ENCODE measurements at places on chromosomes 5 and 9.

GRCh38 chr5:133421394-133421793 is 190.9 kb downstream of the FSTL4 start:
- DNase-seq = peak; percentile 13

DNA sequence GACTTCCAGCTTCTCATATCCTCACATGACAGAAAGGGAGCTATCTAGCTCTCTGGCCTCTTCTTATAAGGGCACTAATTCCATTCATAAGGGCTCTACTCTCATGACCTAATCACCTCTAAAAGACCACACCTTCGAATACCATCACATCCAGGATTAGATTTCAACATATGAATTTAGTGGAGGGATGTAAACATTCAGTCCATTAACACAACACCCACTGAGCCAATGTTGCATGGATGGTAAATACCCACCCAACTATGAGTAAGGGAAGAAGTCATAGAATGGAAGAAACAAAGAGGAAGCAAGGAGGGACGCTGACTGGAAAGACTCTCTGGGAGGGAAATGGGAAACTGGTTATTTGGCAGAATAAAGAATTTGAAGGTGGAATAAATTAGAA is 112.6 kb upstream of the CCDC112 start:
- DNase-seq = no peak

GRCh38 chr5:74042959-74043358 is 417.0 kb downstream of the ARHGEF28 start:
- DNase-seq = no peak

GRCh38 chr5:92401-93220 is 643 bp downstream of the PLEKHG4B start:
- no peak for DNase-seq

GRCh38 chr5:137320056-137321045 is 178.8 kb downstream of the SPOCK1 start:
- peak; percentile 6 for DNase-seq

GRCh38 chr5:154465169-154465568 is 12.9 kb downstream of the HAND1 start:
- DNase-seq = no peak

GRCh38 chr5:42960506-42960905 is 79.6 kb downstream of the ANXA2R start:
- no peak for DNase-seq

- no peak for DNase-seq
Observed at GRCh38 chr5:120988941-120989340, 524.8 kb downstream of the PRR16 start.

- DNase-seq = no peak
Observed at GRCh38 chr9:35203528-35203927, 41.7 kb downstream of the UNC13B start.

DNA sequence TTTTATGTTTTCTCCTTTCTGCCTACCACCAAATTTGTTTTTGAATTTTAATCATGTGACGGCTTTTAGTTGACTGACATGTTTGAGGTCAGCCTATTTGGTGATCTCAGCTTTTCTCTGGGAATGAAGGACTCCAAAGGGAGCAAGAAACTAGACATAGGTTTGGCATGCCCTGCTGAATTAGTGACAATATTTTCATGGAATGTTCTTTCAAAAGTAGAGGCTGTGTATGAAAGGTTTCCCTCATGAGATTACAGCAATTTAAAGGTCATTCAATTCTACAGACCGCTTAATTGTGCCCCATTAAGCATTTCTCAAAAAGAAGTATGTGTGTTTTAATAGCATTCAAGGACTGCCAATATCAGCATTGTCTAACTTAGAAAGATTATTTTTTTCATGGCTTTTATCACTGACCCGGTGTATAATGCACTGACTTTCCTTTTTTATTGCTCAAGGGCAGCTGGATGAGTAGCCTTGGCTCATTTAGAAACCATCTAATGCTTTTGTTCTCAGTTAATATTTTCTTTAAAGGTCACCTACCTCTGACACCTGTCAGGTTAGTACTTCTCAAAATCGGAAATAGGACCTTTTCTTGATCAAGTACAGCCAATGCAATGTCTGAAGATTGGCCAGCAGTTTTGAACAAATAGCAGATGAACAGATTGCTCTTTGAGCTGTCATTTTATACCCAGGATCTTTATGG is 8.1 kb upstream of the MLLT3 start:
- no peak for DNase-seq

GRCh38 chr5:56580864-56581263 is 234.5 kb upstream of the MAP3K1 start:
- no peak for DNase-seq

DNA sequence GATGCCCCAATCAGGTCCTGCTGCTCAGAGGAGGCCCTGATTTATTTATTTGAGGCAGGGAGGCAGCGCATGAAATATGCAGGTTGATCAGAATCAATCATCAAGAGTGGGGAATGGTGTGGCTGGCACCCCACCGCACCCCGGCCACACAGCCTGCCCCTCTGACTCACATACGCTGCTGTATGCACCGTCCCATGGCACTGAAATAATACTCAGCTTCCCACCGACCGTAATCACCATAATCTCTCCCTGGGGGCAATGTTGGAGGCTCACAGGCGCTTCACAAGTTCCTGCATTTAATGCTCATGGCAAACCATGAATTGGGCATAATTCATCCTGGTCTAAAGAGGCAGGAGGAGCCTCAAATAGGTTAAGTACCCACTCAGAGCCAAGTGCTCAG is 141.2 kb upstream of the TBC1D2 start:
- DNase-seq = no peak

- no peak for DNase-seq
Observed at GRCh38 chr5:125006011-125006685, 259.7 kb upstream of the ZNF608 start.

- DNase-seq = no peak
Observed at GRCh38 chr5:78544561-78545201, 103.9 kb downstream of the LHFPL2 start.

DNA sequence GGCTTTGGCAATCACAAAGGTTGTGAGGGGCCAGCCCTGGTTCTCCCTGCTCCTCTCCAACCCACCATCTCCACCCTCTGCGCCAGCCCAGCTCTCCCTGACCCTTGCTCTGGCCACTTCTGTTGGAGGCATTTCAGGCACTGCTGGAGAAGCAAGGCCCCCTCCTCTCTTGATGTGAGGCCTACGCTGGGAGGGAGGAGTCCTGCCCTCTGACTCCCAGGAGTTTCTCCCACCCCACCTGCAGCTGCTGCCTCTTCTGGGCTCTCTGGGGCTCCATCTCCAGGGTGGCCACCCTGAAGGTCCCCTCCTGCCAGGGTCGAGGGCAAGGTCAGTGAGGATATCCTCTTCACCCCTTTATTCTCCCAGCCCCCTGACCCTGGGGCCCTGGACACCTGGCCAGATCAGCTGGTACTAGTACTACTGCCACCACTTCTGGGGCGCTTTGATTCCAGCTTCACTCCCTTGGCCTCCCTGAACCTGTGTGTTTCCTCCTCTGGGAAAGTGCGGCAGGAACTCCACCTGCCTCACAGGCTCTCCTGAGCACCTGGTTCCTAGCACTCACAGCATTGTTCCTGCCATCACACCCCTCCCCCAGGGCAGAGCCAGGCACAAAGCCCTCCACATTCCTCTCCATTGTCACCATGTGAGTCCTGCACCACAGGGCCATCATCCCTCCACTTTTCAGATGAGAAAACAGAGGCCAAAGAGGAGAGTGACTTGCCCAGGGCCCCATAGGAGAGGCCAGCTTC is 23.8 kb upstream of the TDRD7 start:
- no peak for DNase-seq

DNA sequence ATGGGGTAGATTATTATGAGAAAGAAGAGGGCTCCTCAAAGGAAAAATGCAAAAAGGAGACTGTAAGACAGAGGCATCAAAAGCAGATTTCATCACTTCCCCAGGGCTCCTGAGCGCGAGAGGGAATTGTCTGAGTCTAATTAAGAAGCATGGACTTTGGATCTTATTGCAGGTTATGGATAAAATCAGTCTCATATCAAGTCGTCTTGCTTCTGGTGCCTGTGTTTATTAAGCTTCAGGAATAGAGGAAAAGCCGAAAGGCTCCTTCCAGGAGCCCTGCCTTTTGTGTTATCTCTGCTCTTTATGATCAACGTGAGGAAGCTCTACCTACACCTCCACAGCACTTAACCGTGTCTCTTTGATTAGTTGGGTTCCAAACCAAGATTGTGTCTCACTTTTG is 25.0 kb upstream of the SEMA5A start:
- DNase-seq = no peak

DNA sequence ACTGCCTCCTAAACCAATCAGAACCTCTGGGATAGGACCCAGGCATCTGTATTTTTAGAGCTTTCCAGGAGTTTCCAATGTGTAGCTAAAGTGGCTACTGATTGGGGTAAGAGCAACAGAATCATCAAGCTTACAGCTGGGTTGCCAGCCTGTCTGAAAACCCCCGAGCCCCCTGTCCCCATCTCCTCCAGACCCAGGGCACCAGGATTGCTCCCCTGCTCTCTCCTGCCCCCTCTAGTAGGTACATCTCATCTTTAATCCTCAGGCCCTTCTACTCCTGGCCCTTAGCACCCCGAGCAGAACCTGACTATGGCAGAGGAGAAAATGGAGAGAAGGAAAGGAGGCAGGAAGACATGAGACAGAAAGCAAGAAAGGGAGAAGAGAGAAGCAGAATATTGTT is 204.9 kb downstream of the GABBR2 start:
- no peak for DNase-seq

DNA sequence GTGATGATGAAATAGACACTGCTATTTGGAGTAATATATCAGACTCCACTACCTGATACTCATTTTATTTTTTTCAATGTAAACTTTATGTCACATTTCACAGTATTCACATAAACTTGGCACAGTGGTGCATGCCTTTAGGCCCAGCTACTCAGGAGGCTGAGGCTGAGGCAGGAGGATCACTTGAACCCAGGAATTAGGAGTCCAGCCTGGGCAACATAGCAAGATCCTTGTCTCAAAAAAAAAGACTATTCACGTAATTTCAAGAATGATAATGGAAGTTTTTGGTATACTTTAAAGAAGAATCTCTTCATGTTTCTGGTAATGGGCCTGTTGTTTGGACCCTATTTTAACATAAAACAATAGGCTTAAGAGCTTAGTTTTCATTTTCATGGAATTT is 47.4 kb downstream of the SLC25A51 start:
- no peak for DNase-seq

GRCh38 chr9:97703437-97704344 is 6.6 kb upstream of the XPA start:
- DNase-seq = peak; percentile 25

GRCh38 chr9:23820451-23821374 is 5.3 kb downstream of the ELAVL2 start:
- DNase-seq = peak; percentile 0

DNA sequence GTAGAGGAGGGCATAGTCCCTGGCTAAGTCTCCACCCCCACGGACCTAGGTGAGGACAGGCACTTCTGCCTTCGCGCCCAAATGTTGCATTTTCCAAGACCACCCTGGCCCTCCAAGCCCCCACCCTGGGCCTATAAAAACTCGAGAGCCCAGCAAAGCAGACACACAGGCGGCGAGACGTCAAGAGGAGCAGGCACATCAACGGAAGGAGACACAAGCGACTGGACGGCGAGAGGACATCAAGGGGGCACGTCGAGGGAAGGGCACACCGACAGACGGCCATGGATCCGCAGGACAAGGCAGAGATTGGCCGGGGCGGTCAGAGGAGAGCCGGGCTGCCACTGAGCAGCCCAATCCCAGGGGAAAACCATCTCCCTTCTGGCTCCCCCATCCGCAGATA is 348.0 kb downstream of the MTRR start:
- no peak for DNase-seq

DNA sequence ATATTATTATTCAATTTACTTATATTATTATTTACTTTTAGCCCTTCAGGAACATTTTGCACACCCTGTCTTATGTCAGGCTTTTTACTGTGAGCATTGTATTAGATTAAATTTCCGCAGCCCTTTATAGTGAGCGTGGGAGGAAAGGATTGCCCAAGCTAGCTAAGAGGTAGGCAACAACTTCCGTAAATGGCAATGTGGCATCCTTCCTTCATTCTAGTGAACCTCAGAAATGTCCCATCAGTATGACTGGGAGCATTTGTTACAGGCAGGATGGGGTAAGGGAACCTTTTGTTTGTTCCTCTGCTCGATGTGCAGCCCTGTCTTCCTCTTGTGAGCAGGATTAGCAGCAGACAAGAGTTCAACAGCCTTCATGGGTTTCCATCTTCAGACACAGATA is 6.2 kb upstream of the CD180 start:
- DNase-seq = no peak

DNA sequence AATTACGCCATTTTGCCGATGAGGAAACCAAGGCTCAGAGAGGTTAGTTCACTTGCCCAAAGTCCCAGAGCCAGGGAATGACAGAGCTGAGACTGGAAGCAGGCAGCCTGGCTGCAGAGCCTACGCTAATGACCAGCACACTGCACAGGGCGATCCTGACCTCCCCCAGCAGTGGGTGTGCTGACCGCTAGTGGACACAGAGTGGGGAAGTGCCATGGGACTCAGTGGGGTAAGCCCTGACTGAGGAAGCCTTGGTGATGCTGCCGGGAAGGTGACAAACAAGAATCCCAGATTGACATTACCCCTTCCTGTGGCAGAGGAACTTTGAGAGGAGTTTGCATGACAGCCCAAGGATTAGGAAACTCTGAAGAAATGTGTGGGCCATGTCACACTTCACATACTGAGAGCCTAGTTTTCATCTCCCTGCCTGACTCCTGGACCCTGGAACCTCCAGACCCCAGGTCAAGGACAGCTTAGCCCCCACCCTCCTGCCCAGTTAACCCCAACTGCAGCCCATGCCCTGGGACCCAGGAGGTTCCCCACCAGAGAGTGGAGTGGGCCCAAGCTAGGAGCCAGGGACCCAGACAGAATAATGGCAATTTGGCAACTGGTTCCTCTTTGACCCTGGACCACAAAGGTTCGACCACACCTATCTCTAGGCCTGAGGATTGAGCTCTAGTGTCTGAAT is 19.7 kb upstream of the CSF1R start:
- no peak for DNase-seq

- DNase-seq = no peak
Observed at GRCh38 chr5:146005264-146005663, 68.9 kb downstream of the SH3RF2 start.

DNA sequence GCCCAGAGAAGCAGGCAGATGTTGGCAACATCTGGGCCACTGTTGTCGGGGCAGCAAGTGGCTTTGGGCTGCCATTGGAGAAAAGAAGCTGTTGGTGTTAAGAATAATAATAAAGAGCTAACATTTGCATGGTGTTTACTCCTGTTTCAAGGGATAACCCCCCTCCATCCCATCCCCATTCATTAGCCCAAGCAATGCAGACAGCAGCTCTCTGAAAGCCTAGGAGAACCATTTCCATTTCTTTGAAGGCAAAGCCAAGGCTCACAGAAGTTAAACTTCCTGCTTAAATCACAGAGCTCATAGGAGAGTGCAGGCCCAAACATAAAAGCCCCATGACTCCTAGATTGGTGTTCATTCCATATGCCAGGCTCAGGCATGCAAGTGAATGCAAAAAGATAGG is 175.4 kb downstream of the ASTN2 start:
- no peak for DNase-seq

- DNase-seq = no peak
Observed at GRCh38 chr9:88697764-88698432, 162.9 kb downstream of the NXNL2 start.

All from activated naive CD8-positive, alpha-beta T cell treated with anti-CD3 and anti-CD28 coated beads for 36 hours (primary cell).